ENCODE measurements at places on chromosomes 1 and 21.

GRCh38 chr1:171654201-171654941, 1.9 kb upstream of the MYOC start:
- DNase-seq = no peak

DNA sequence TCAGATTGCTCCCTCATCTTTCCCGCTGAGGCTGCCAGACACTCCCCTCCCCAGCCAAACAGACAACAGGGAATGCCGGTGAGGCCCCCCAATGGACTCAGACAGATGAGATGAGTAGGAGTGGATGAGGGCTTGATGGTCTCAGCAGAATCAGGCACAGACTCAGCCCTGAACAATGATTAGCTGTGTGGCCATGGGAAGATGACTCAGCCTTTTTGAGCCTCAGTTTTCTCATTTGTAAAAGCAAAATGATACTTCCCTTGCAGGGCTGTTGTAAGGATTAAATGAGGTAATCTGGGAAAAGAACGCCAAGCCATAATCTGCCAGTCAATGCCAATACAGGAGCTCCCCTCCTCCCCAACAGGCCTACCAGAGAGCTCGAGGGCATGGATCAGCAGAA, 12.4 kb downstream of the C1orf198 start:
- DNase-seq = peak; percentile 7

DNA sequence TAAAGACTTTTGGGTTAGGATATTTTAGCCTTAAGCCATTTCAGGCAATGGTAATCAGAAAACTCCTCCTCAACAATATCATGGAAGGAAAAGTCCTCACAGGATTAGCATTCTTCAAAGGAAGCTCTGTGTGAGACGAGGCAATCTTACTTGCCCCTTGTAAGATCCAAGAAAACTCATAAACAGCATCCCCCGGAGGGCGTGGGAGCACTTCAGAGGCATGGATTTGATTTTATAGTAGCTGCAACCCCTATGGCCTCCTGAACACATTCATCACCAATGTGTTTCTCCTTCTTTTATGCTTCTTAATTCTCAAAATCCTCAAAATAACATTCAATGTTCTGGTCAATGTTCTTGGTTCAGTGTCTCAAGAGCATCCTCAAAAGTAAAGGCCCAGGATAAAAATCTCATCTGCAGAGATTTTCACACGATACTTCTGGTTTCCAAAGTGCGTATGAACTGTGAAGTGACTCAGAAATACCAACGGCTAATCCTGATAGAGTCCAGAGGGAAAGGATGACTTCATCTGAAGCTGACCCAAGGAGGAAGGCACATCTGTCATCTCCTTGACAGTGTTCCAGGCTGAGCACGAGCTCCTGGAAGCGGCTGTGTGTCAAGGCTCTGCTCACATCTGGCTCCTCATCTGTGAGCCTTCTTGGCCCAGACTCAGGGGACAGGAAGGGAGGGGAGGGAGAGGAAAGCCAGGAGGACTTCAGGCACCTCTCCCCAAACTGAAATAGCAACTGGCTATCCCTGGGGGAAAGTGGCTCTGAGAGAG, 49.3 kb upstream of the PSEN2 start:
- peak; percentile 78 for DNase-seq

DNA sequence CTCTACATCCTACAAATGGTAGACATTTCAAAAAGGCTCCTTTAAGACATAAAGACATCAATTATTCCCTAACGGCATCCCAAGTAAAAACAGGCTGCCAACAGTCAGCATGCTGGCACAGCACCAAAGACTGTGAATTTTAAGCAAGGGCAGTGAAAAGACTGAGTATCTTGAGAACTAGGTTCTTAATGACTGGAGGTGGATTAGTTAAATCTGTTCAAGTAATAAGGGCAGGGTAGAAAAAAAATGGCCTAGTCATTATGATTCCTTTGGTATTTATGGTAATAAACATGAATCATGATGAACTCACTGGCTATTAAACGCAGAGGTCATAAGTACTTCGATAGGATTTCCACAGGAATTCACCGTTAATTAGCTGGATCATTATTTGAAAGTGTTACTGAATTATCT, 75.2 kb downstream of the KIFAP3 start:
- peak; percentile 23 for DNase-seq

- no peak for DNase-seq
Measured at GRCh38 chr1:244852694-244853093, 11.6 kb downstream of the HNRNPU start.

GRCh38 chr1:38728585-38728908, 131.0 kb downstream of the RRAGC start:
- DNase-seq = no peak

GRCh38 chr1:156644146-156644545, 2.2 kb downstream of the BCAN start:
- no peak for DNase-seq

DNA sequence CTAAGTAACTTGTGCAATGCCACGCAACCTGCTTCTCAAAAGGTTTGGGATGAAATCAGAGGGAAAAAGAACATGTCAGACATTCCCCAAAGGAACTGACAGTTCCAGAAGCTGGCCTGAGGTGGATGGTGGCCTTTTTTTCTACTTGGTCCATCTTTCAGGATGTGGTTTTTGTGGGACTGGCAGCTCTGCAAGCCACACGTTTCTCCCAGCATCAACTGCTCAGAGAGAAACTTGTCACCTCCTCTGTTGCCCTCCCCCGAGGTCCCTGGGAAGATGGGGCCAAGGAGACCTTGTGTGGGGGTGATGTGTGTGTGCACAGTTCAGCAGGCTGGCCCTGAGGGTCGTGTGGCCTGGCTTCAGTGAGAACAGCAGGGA, 2.5 kb upstream of the DHRS3 start:
- no peak for DNase-seq

DNA sequence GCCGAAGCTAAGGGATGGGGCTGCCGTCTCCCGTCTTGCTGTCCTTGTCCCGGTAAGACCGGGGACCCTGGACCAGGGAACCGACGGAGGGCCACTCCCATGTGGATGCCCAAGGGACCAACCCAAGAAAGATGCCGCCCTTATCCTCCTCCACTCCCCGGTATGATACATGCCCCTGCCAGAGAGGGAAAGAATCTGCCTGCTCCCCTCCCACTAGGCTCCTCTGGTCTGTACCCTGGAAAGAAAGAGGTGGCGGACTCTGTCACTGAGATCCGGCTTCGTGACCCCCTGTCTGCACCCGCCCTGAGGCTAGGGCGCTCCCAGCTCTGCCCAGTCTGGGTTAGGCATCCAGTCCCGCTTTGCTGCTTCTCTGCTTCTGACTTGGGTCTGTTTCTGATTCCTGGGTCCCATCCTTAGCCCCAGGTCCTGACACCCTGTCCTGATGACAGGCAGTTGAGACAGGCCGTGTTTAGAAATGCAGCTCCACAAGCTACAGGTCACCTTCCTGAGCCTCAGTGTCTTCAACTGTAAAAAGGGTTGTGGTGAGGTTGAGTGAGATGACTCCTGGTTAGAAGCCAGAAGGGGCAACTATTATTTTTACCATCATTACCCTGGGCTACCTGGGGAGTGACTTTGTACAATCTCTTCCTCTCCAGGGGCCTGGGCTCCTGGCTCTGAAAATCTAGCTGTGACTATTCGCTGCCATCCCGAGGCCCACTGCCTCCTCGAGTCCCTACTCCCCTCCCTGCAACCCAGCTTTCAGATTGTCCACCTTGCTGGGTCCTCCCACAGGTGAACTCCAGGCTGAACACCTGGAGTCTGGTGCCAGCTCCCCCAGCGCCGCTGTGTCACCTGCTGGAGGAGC, 3.7 kb downstream of the MATN1 start:
- DNase-seq = peak; percentile 68

DNA sequence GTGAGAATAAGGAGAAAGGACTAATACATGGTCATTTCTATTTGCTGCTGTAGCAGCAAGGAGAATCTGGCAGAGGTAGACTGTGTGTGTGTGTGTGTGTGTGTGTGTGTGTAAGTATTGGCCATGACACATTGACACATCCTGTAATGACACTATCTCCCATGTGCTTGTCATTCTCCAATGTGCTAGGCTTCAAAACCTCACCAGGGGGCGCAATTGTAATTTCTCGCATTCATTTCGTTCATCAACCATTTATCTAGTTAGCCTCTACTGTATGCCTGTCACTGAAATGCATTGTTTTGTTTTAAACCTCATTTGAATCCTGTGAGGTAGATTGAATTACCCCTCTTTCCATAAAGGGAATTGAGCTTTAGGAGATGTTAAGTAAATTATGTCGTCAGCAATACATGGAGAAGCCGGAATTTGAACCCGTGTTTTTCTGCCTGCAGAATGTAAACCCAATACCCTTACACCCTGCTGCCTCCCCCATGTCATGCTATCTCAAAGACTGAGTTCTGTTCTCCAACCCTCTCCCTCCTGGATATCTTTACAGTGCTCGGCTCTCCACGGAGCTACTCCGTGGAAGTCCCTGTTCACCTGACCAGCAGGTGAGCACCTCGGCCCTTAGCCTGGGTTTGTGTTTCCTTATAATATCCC, 100.8 kb downstream of the UCK2 start:
- peak; percentile 73 for DNase-seq

DNA sequence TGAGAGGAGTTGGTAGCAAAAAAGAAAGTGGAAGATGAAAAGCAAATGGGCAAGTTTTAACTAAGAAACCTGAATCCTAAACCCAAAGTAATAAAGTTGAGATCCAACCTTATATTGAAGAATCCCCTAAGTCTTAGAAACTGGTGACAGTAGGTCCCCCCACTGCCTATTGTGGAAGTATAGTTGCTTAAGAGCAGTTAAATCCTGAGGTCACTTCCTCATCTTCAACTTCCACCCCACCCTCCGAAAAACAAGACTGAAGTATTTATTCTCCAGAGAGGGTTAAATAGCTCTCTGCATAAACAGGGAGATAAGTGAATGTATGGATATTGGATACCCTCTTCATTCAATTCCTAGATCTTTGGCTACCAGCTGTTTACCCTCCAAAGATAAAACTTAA, 3.3 kb upstream of the DSTYK start:
- DNase-seq = no peak

GRCh38 chr1:14165371-14165801, 433.1 kb upstream of the KAZN start:
- no peak for DNase-seq

DNA sequence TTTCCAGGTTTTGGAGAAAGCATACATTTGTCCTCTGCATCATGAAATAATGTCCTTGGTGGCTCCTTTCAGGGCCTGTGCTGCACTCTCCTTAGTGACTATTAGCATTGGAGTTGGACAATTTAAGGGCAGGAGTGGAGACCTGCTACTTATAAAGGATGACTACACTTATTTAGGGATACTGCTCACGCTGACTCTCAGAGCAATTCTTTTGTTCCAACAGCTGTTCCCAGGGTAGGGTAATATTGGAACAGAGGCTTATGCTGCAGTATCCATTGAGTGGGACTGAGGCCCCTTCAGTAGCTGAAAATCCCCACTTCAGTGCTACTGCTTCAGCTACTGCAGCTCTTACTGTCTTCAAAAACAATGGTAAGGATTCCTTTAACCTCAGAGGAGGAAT, 84.6 kb downstream of the GPR88 start:
- DNase-seq = no peak

- DNase-seq = no peak
Measured at GRCh38 chr1:2384941-2385481, 6.3 kb downstream of the MORN1 start.

DNA sequence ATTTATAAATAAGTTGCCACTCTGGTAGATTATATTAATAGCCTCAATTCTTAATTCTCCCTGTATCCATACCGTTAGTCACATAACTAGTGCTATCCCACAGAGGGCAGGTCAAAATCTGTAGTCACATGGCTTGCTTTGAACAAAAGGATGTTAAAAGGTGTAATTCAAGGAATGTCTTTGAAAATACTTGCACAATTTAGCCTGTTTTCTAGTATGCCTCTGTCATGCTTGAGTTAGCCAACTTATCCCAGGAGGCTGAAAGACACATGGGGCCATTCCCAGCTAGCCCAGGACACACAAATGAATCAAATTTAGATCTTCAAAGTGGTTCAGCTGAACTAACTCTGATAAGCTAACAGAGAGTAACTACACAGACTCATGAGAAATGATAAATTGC, 758.5 kb upstream of the NEGR1 start:
- DNase-seq = no peak

DNA sequence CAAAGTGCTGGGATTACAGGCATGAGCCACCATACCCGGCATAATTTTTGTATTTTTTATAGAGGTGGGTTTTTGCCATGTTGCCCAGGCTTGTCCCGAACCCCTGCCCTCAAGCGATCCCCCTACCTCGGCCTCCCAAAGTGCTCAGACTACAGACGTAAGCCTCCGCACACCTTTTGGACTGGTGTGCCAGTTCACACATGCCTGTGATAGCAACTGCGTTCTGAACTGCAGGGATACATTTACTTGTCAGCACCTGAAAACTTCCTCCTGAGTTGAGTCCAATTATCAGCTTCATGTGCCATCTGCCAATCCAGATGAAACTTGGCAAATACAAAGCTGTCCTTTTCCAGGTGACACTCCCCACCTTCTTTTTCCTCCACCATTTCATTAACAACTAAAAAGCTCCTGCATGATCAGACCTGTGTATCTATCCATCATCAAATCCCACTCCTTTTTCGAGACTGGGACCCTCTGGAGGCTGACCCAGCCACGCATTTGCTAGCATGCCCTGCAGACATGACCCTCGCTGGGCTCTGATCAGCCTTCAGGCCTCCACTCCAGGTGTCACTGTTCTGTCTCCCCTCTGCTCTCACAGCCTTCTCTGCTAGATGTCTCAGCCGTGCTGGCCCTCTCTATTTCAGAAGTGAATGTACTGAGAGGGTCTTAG, 2.1 kb upstream of the DEGS1 start:
- no peak for DNase-seq

GRCh38 chr1:30991862-30992606, 73.5 kb downstream of the PUM1 start:
- no peak for DNase-seq

GRCh38 chr1:147600119-147601111, 59.1 kb downstream of the BCL9 start:
- DNase-seq = peak; percentile 18

GRCh38 chr1:207962716-207963426, 51.9 kb upstream of the CD34 start:
- DNase-seq = peak; percentile 59

GRCh38 chr21:36966066-36966820, at the start of gene HLCS:
Gene HLCS, minus strand, starts transcription at chr21:36966669. Its CDS starts 31 bp downstream, at chr21:36966638.
- peak; percentile 16 for DNase-seq

DNA sequence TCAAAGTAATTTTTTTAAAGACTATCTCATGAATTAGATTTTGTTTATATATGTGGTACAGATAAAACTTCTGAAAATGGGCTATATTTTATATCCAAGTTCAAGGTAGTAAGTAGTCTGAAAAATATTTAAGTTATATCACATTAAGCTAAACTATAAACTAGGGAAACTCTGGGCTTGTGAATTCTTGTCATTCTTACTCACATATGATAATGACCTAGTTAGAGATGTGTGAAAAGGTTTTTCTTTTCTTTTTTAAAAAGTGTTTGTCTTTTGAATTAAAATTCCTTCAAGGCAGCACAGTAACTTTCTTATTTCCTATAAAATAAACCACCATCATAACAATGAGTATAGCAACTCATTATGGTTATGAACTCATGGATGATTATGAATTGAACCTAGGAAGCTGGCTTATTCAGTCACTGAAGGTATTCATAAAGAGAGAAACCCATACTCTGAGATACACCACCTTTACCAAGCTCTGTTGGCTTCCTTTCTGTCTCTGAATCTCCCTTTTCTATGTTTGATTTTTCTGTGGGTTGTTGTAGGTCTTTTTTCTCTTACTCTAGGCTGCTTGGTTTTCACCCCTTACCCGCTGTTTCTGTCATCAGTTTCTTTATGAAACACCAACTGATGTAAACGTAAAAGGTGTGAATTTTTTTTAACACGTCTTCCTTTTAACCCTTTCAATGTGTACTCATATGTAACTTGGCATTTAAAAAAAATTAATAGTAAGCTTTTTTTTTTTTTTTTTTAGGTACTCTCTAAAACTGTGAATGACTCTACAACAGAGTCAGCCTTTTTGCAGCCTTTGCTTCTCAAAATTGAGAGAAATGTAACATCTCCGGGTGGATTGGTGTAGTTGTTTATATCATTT, 25.2 kb downstream of the IL12RB2 start:
- DNase-seq = no peak
